Activated CD4-positive, alpha-beta T cell treated with anti-CD3 and anti-CD28 coated beads, Interleukin-2, amount 10 ng/mL, durations not matched to agents 24 days and 14 days (primary cell): ENCODE measurements at places on chromosomes 16 and 17.

DNA sequence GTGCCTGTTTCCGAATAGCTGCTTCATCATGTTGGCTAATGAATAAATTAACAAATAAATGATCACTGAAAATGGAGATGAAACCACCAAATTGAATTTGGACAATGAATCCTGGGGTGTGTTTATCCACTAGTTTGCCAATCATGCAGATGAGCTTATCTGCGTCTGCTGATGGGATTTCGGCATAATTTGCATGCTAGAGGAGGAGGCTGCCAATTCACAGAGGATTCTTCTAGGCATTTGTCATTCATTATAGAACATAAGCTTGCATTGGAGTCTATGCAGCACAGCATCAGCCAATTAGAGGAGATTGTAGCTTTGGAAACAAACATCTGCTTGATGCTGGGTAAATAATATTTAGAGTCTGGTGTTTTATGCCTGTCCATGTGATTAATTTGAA, 123.1 kb downstream of the NPIPB5 start:
- H3K4me3 ChIP-seq = no peak overlapping the region
- H3K27ac ChIP-seq = no peak overlapping the region
- no peak for DNase-seq
- H3K4me1 ChIP-seq = no peaks in the 10 kb centered on the region

DNA sequence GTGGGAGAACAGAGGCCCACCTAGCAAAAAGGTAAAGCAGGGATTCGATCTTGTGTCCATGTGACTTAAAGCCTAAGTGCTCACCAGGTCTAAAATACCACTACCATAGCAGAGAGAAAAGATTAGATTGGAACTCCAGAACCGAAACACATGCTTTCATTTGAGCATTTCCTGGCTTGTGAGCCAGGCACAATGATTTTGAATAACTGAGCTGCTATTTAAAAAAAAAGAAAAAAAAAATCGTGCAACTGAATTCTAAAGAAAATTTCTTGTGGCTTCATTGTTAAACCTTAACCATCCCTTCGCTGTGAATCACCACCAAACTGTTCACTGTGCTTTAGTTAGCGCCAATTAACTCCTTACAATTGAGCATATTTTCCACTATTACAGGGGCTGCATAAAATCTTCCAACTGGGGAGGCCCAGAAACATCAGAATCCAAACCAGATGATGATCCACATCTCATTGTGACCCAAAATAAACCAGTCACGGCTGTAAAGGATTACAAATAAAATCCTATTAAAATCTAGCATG, 366.4 kb upstream of the ERCC4 start:
- no peak overlapping the region for H3K27ac ChIP-seq
- no peak for DNase-seq
- no peaks in the 10 kb centered on the region for H3K4me1 ChIP-seq
- no peak overlapping the region for H3K4me3 ChIP-seq
- no peaks in the 10 kb centered on the region for H3K27me3 ChIP-seq

DNA sequence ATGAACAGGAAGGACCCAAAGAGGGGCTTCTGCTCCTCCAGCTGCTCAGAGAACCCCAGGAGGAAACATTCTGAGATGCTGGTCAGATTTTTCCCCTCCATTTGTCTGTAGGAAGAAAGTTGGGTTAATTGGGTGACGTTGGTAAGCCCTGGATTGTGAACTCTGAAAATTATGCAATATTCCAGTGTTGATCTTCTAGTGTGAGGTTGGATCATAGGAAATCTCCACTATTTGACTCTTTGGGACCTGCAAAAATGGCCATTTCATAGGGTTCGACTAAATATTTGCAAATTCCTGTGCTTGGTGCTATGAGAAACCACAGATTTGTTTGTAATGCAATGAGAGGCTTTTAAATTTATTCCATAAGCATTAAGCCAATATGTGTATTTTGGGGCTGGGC, at the start of gene OR1G1:
Gene OR1G1 (minus strand): TSS at position 101 of the 400 bp plus-strand sequence. CDS start 0 bp downstream, at position 101.
- H3K27ac ChIP-seq = no peak within 1 kb of the TSS
- H3K4me1 ChIP-seq = no peaks in the 10 kb centered on the region

DNA sequence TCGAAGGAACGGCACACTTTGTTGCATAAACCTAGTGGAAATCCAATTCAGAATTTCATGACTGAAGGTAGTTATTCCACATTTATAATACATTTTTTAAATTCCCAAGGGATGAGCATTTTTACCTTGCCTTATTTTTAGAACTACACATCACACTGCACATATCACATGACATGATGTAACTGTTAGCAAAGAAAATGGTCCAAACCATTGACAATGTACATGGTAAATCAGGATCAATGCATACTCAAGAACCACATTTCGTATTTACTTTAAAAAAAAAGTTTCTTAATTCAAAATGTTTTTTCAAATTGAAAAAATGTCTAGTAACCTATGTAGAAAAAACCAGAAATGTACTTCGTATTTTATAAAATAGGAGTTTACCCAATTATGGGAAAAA, 2.5 kb downstream of the KANSL1 start:
- no peaks in the 10 kb centered on the region for H3K27me3 ChIP-seq
- no peak for DNase-seq
- H3K36me3 ChIP-seq = peaks cover 11% of the 10 kb centered on the region

GRCh38 chr17:79955691-79956440, 79.8 kb downstream of the TBC1D16 start:
- H3K4me3 ChIP-seq = no peak overlapping the region
- no peak overlapping the region for H3K27ac ChIP-seq
- peaks cover 11% of the 10 kb centered on the region for H3K27me3 ChIP-seq
- no peak for DNase-seq
- H3K36me3 ChIP-seq = no peaks in the 10 kb centered on the region

DNA sequence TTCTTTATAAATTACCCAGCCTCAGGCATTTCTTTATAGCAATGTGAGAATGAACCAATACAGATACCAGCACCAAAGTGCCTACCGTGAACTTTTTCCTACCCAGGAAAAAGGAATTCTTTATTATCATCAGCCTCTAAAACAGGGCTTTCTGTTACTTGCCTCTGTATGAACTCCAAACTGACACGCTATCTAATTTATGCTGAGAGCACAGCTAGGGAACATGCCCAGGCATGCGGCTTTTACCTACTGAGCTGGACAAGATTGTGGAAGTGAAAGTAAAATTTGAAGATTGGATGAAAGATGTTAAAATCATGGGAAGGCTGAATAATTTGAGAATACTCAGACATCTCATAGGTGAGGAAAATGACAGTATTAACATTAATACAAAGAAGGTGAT, 24.4 kb upstream of the ADCY9 start:
- H3K4me1 ChIP-seq = peaks cover 30% of the 10 kb centered on the region
- no peak overlapping the region for H3K4me3 ChIP-seq
- H3K36me3 ChIP-seq = peaks cover 3% of the 10 kb centered on the region
- H3K27me3 ChIP-seq = peaks cover 2% of the 10 kb centered on the region
- no peak for DNase-seq

- peaks cover 36% of the 10 kb centered on the region for H3K4me1 ChIP-seq
- peak; percentile 68 for DNase-seq
- H3K36me3 ChIP-seq = no peaks in the 10 kb centered on the region
- no peak overlapping the region for H3K27ac ChIP-seq
- H3K27me3 ChIP-seq = peaks cover 6% of the 10 kb centered on the region
Measured at GRCh38 chr16:84357191-84357651, 11.1 kb upstream of the ATP2C2 start.
